Activated naive CD4-positive, alpha-beta T cell (primary cell): ENCODE measurements at places on chromosomes 7 and 10.

GRCh38 chr7:29860186-29860585 is 53.9 kb downstream of the WIPF3 start:
- no peak for DNase-seq

GRCh38 chr10:14884082-14884481 is 5.4 kb downstream of the SUV39H2 start:
- DNase-seq, result no peak

DNA sequence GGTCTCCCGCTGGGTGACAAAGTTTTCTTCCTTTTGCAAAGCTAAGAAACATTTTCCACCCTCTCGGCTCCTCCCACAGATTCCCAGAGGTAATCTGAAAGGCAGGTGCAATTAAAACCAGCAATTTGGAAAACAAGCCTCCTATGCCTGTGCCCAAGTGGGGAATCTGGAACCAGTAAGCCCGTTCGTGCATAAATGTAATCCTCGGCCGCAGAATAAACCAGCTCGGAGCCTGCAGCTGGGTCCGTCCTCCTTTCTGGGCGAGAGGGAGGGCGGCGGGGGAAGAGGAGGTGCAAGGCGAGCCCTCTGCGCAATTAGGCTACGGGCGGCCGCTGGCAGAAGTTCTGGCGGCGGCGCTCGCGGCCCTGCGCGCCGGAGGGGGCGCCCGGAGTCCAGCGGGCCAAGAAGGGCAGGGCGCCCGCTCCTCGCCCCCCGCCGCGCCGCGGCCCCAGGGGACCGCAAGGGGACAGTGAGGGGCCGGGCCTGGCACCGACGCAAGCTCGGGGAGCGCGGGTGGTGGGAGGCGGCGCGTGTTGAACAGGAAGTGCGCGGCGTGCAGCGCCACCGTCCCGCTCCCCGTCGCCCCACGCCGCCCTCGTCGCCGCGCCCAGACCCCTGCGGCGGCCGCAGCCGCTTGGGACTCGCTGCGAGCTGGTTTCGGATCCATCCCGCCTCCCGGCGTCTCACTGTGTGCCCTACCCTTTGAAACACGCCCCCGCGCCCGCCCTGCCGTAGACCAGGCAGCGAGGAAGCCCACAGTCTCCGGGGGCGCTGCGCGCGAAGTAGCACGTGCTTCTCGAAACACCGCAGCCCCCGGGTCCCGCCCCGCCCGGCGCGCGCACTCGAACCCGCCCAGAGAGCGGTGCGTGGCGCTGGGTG is at the start of gene PRKAG2:
PRKAG2 (minus strand) TSS at position 217 of the 879 bp plus-strand sequence. CDS start 495 bp downstream, outside the sequence.
- DNase-seq, result peak; percentile 44

- DNase-seq, result no peak
These were observed 21.6 kb upstream of the KLF6 start for GRCh38 chr10:3806603-3807002.

- DNase-seq, result no peak
These were observed 102.0 kb downstream of the HIF1AN start for GRCh38 chr10:100637785-100638184.

DNA sequence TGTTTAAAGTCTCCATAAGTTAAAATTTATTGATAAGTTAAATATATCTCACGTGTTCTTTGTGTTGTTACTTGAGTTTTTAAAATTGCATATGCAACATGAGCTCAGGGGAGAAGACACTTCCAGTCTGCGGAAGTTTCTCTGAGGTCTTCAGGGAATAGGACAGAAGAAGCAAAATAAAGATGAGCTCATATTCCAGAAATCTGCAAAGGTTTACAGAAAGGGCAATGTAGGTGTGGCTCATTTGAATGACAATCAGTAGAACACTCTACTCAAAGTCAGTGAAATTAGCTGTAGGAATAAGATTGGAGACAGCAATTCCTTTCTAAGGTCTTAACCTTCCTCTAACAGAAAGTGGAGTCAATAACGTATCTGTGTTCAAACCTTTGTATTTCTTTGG is 53.7 kb downstream of the CACNA2D1 start:
- no peak for DNase-seq

GRCh38 chr10:129771991-129772431 is 192.1 kb downstream of the EBF3 start:
- DNase-seq, result no peak
